ENCODE measurements at places on chromosomes 7 and 10.
A peak's percentile ranks its signal among the peaks of the same experiment; 100 is the strongest.

DNA sequence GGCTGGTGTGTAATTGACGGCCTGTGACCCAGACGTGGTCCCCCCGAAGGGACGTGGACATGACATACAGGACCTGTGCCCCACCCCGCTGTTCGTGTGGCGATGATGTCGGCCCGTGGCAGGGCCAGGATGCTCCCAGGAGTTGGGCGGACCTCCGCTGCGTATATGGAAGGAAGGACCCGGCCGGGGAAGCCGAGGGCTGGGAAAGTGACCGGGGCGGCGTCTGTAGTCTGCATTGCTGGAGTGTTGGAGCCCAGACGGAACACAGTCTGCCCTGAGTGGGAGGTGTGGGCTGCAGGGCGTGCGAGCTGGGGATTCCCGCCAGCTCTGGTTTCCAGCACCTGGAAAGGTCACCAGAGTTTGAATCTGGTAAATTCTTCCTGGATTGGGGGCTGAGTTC is 45.0 kb upstream of the FOXL3 start:
- no peak for DNase-seq

DNA sequence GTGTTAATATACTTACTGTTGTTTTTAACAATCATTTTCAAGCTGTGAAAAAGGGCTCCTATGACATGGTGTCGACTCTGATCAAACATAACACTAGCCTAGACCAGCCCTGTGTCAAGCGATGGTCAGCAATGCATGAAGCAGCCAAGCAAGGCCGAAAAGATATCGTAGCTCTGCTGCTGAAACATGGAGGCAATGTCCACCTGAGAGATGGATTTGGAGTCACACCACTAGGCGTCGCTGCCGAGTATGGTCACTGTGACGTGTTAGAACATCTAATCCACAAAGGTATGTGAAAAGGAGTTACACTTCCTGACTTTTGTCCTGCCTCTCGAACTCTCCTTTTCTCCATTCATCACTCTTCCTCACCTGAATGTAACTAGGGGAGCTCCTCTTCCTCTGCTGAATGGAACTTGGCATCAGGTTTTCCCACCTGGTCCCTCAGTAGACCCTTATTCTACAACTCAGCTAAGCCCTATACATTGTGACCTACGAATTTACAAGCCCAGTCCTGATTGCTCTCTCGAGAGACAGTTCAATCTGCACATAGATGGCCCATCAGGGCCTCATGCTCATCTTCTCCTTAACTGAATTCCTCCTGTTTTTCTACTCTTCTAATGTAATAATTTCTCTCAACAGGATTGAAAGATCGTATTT is 23.0 kb downstream of the ASB15 start:
- DNase-seq: peak; percentile 80

DNA sequence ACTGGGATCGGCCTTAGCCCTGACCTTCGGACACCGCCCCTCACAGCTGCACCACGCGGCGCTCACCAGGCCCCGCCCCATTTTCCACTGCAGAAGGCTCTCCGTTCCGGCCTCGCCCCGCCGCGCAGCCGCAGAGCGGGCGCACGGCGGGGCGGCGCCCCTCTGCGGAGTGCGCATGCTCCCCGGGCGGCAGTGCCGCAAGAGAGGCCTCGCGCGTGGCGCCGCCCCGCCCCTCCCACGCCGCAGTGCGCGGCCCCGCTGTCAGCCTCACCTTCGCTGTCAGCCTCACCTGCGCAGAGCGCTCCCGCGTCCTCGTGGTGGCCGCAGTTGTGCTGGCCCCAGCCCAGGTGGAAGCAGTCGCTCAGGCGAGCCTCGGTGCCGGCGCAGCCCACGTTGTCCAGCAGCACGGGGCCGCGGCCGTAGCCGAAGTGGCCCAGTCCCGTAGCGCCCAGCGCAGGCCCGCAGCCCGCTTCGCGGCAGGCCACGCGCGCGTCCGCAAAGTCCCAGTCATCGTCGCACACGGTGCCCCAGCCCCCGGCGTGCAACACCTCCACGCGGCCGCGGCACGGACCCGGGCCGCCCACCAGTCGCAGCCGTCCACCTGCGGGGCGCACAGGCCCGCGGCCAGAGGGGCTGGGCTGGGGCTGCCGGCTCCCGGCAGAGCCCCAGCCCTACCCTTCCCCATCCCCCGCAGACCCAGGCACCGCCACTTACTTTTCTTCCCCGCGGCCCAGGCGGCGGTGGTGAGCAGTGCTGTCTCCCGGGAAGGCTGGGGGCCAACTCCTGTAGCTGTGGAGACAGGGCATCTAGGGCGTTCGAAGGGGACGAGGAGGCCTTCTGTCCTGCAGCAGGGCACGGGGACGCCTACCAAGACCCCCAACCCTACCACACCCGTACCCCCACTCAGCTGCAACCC is 16.1 kb downstream of the SSC4D start:
- DNase-seq: peak; percentile 97

- DNase-seq: no peak
Observed at GRCh38 chr10:69360485-69361302, 56.0 kb downstream of the TACR2 start.

DNA sequence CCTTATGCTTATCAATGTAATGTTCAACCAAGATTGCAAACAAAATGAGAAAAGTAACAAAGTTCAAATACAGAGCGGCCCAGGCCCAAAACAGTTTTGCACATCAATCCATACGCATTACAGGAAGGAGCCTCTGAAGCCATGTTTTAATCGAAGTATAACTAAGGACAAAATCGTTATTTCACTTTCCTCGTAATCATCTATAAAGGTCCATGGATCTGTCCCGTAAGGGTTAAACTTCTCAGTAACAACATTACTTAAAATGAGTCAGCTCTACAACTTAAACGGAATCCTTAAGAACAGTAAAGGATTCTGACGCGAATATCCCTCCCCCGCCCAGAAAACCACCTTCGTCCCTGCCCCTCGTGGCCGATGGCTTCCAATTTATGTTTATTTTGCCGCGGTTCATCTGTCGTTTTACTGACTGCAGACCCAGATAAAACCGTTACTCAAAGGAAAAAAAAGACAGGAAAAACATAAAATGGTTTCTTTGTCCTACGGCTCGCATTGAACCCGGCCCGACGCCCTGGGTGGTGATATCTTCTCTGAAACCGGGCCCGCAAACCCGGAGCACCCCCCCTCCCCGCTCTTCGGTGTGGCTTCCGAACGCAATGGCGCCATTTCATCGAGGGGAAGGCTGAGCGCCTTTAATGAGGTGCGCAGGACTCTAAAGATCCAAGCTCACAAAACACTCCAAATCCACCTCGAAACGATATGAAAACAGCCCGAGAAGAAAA is 1.1 kb downstream of the HNRNPA2B1 start:
- DNase-seq: peak; percentile 59

- DNase-seq: no peak
Observed at GRCh38 chr10:31099094-31099493, 67.4 kb upstream of the ZNF438 start.

- no peak for DNase-seq
Observed at GRCh38 chr10:100836891-100837290, 75.9 kb upstream of the SLF2 start.

All from GM23338 (cell line).